ENCODE measurements at places on chromosomes 12 and 14.

- no peak for DNase-seq
Observed at GRCh38 chr14:69043596-69044260, 64.6 kb upstream of the ACTN1 start.

- no peak for DNase-seq
Observed at GRCh38 chr12:1576410-1577241, 17.8 kb downstream of the FBXL14 start.

DNA sequence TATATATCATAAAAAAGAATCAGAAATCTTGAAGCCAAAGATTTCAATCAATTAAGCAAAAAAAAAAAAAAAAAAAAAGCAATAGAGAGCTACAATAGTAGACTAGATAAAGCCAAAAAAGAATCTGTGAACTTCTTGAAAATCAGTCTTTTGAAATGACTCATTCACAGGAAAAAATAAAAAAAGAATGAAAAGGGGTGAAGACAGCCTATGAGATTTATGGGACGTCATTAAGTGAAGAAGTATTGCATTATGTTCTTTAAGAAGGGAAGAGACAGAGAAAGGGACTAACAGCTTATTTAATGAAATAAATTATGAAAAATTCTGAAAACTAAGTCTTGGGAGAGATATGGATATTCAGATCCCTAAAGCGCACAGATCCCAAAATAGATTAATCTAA is 103.8 kb downstream of the ACSS3 start:
- no peak for DNase-seq

- no peak for DNase-seq
Observed at GRCh38 chr12:45076417-45077026, 25.6 kb upstream of the DBX2 start.

DNA sequence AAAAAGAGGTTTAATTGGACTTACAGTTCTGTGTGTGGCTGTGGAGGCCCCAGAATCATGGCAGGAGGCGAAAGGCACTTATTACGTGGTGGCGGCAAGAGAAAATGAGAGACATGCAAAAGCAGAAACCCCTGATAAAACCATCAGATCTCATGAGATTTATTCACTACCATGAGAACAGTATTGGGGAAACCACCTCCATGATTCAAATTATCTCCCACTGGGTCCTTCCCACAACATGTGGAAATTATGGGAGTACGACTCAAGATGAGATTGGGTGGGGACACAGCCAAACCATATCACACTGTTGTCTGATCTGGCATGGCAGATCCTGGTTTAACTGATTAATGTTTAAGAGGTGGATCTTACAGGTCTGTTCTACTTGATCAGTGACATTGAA is 5.6 kb downstream of the DDX47 start:
- DNase-seq: no peak

- no peak for DNase-seq
Observed at GRCh38 chr12:78226763-78227162, 396.1 kb downstream of the NAV3 start.

GRCh38 chr12:132085291-132085635 is 58.9 kb downstream of the DDX51 start:
- no peak for DNase-seq

DNA sequence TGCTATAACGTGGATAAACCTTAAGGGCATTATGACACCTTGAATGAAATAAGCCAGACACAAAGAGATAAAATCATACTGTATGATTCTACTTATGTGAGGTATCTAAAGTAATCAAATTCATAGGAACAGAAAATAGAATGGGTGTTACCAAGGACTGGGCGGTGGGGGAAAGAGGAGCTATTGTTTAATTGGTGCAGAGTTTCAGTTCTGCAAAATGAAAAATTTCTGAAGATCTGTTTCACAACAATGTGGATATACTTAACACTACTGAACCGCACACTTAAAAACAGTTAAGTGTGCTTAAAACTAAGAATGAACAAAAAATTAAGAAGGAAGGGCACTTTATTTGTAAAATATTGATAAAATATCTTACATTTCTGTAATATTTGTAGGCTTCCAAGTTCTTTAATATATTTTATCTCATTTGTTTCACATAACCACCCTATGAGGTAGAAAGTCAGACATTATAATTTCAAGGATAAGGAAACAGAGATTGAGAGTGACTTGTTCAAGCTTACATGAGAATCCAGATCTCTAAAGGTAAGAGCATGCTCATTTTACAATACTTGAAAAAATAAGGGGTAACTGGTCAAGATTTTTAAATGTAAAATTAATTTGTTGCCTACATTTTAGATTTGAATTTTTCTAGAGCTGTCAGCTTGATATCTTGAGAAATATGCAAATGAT is 14.9 kb downstream of the LTA4H start:
- no peak for DNase-seq

GRCh38 chr12:118346895-118347294 is 25.8 kb downstream of the TAOK3 start:
- no peak for DNase-seq

DNA sequence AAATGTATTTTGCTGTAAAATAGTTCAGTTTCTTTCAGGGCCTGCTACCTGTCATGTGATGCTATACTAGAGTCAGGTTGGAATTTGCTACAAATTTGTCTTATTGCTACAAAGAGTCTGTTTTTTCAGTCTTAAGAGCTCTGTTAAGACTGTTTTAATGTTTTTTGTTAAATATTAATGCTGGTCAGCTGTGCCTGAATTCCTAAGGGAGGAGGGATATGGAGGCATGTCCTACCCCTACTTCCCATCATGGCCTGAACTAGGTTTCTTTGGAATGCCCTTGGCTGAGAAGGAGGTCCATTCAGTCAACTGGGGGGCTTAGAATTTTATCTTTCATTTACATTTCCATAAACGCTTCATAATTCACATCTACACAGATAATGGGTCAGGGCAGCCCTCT is 30.0 kb downstream of the IQSEC3 start:
- DNase-seq: no peak

GRCh38 chr14:20799456-20799891 is 3.2 kb downstream of the RNASE1 start:
- no peak for DNase-seq

DNA sequence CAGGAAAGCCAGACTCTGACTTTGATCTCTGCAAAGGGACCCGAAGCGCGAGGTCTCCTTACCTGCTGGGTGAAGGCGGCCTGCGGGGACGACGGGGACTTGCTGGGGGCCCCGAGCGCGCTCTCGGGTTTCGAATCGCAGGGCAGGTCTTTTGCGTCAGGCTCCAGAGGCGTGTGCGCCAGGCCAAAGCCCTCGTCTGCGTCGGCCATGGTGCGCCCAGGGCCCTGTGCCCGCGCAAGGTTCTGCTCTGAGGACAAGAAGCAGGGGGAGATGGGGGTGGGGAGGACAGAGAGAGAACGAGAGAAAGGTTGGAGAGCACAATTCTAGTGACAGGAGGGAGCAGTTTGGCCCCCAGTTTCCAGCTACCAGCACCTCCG is 2.3 kb downstream of the TBX5 start:
- DNase-seq: no peak

DNA sequence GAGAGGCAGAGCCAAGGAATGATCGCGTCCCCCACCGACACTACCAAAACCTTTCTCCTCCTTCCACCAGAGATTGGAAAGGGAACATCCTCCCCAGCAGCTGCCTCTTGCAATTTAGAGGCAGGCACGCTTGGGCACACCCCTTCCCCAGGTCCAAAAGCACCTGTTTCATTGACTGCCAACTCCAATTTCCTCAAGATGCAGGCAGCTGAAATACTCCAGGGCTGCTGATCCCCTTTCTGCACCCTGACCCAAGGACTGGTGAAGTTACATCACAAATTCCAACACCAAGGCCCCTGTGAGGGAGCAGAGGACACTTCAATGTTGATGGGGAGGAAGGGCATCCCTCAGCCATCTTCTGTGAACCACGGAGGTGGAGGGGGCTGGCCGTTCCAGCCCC is 33.8 kb downstream of the BCL11B start:
- DNase-seq: no peak

DNA sequence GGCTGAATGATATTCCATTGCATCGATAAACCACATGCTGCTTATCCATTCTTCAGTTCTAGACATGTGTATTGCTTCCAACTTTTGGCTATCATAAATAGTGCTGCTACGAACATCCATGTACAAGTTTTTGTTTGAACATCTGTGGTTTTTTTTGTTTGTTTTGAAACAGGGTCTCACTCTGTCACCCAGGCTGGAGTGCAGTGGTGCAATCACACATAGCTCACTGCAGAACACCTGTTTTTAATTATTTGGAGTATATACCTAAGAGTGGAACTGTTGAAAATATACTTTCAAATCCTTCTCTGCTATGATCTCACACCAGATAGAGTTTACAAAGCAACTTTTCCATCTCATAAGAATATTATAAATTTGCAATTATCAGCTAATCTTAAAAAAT is 124.2 kb downstream of the TTC7B start:
- no peak for DNase-seq

DNA sequence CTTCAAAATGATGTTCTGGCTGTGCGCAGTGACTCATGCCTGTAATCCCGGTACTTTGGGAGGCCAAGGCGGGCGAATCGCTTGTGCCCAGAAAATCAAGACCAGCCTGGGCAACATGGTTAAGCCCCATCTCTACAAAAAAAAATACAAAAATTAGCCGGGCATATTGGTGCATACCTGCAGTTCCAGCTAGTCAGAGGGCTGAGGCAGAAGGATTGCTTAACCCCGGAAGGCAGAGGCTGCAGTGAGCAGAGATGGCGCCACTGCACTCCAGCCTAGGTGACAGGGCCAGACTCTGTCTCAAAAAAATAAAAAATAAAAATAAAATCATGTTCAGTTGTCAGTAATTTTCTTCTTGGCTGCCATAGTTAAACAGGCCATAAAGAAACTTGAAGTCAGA is 245.9 kb upstream of the USP15 start:
- DNase-seq: no peak

GRCh38 chr14:37668646-37669045 is 73.2 kb downstream of the TTC6 start:
- DNase-seq: no peak

DNA sequence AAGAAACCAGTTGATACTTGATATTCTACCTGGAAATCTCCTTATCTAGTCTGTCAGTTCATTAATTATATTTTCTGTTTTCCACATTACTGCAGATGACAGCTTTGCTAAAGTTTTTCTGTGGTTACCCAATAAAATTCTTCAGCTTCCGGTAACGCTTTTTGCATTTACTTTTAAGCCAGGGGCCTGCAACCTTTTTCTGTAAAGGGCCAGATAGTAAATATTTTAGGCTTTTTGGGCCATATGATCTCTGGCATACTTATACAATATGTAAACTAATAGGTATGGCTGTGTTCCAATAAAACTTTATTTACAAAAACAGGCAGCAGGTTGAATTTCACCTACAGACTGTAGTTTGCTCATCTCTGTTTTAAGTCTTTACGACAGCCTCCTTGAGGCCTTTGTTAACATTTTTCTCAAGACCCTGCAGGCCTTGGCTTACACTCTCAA is 48.3 kb downstream of the SPATS2 start:
- DNase-seq: no peak

- no peak for DNase-seq
Observed at GRCh38 chr14:103630364-103631108, 1.5 kb downstream of the KLC1 start.

GRCh38 chr14:60093080-60093479 is 1.4 kb downstream of the PCNX4 start:
- no peak for DNase-seq
